ENCODE measurements at places on chromosomes 2 and 18.

- DNase-seq: peak; percentile 96
Observed at GRCh38 chr2:147843864-147844696, 749 bp upstream of the ACVR2A start.

DNA sequence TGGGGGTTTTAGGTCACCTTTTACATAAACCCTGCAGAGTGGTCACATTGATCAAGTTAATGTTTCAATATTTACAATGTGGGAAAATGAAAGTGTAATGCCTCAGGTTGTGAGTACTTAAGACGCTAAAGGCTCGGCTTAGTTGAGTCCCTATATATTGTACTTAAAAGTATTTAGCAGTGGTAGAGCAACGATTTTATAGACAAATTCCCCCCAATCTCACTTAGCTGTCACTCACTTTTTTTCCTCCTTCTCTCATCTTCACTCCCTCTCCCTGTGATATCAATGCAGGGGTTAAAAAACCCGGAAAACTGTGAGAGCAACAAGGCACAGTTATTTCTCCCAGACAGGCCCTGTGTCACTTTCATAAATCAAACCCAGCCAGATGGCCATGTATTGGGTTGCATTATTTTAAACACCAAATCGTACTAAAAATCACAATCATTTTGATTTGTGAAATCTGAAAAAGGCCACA is 5.4 kb downstream of the POU3F3 start:
- DNase-seq: no peak

- no peak for DNase-seq
Observed at GRCh38 chr18:941331-941730, 36.7 kb downstream of the ADCYAP1 start.

DNA sequence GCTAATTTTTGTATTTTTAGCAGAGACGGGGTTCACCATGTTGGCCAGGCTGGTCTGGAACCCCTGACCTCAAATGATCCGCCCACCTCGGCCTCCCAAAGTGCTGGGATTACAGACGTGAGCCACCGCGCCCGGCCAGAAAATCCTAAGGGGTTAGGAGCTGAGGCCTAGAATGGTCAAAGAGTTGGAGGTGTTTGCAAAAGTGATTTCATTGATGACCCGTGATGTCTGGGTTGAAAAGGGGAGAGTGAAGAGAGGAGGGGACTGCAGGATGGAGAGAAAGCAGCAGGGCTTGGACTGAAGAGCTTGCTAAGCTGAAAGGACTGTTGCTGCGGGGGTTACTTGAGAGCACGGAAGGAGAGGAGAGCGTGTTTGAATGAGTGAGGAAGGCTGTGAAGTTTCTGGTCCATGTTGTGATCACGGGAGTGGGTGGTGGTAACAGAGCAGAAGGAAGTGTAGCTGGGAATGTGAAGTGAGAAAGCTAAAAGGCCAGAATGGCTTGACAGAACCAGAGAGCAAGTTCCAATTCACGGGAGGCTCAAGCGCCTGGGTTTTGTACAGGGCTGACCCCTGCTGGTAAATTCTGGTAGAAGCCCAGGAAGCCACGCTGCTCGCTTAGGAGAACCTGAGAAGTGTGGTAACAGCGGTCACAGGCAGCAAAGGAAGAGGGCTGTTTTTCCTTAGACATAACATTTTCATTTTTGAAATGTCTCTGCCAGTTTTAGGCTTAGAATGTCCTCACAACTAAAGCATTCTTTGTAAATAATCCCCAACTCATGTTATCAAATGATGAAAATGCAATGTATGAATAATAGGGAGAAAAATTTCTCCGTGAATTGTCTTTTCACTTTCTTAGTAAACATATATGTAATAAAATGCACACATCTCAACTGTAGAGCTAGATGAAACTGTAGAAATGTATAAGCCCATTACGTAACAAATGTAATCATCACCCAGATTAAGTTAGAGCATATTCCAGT is 40.5 kb upstream of the ACTR2 start:
- DNase-seq: peak; percentile 84

DNA sequence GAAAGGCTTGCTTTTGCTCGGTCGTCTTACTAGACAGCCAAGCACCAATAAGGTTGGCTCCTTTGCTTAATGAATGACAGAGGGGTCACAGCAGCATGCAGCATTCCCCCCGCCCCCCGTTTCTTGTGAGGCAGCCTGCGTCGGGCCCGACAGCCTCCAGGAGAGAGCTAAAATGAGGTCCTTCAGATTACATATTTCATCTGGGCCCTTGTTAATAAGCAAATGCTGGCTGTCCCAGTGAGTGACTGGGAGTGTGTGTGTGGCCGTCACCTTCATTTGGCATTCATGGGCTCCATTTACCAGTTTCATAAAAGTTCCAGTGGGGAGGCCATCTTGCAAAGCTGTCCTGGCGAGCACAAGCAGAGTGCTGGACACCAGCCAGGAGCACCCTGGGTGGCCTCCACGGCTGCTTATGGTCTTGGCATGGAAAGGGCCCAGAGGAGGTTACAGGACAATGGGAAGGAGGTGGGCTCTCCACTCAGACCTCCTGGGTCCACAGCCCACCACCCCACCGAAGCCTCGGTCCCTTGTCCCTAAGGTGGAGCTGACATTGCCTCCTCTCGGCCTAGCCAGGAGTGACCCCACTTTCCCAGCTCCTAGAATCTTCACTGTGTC is 37.2 kb downstream of the ODC1 start:
- no peak for DNase-seq

- DNase-seq: no peak
Observed at GRCh38 chr2:149141046-149141445, 102.5 kb downstream of the LYPD6B start.

DNA sequence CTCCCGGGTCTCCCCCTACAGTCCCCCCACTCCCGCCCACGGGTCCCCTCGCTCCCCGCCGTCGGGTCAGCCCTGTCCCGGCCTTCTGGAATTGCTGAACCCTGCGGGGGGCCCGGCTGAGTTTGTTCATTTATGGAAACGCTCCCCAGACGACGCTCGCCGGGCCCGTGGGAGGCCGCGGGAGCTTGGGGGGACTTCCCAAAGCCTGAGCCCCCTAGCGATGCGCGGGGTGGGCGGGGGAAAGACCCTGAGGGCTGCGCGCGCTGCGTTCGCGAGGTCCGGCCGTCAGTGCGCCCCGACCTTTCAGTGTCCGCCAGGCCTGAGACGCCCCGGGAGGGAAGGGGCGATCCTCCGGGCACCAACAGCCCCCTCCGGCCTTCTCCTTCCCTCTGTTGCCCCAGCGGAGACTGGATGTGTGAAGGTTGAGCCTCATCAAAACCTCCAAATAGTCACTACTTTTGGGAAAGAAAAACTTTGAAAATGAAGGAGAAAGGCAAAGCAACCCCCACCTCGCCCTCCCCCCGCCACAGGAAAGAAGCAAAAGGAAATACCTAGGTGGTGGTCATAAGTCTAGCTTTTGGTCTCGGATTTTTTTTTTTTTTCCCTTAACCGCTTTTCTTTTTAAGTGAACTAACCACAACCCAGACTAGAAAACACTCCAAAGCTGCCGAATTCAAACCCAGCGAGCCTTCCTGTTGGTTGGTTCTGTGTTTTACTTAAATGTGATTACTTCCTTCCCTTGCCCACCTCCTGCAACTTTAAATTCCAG is 509 bp upstream of the CYS1 start:
- DNase-seq: peak; percentile 84

GRCh38 chr2:234003972-234004617 is 46.4 kb upstream of the SPP2 start:
- no peak for DNase-seq

DNA sequence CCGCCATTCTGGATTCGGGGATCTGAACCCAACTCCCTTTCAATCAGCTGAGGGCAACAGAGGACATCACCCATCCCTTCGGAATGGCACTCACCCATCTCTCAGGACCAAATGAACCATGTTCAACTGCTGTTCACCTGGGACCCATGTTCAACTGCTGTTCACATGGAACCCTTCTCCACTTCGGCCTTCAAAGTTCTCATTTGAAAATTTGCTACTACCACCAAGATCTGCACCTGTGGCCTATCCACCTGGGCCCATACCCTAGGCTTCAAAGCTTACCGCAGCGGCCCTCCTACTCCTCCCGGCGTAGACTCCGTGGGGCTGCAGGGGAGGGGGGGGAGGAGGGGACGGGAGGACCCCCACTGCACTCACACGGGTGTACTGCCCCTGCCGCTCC is 119.2 kb upstream of the ANKRD30BL start:
- DNase-seq: no peak

DNA sequence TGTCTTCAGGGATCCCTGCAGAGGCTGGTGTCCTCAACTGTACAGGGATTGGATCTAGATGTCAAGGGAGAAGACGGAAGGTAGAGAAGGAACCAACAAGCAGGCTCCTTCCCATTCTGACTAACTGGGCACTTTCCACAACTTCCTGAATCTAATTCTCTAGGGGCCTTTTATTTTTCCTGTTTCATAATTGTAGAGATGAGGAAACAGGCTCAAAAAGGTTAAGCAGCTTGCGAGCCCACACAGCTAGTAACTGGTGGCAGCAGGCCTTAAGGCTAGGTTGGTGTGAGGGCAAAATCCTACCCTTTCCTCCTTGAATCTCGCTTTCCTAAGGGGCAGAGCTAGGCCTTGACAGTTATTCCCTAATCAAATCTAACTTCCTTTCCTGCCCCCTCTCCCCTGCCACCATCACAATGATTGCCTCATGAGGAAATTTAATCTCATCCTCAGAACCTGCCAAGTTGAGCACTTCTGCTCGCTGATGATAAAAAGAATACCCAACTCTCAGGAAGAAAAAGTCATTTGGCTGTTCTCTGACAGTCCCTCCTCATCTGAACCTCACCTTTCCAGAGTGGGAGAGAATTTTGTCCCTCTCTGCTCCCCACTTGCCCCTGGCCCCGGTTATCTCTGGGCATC is 35.7 kb upstream of the POLE4 start:
- DNase-seq: no peak

- DNase-seq: peak; percentile 99
Observed at GRCh38 chr18:8704361-8705237, 757 bp upstream of the MTCL1 start.

GRCh38 chr2:60498127-60498815 is 55.2 kb downstream of the BCL11A start:
- no peak for DNase-seq

DNA sequence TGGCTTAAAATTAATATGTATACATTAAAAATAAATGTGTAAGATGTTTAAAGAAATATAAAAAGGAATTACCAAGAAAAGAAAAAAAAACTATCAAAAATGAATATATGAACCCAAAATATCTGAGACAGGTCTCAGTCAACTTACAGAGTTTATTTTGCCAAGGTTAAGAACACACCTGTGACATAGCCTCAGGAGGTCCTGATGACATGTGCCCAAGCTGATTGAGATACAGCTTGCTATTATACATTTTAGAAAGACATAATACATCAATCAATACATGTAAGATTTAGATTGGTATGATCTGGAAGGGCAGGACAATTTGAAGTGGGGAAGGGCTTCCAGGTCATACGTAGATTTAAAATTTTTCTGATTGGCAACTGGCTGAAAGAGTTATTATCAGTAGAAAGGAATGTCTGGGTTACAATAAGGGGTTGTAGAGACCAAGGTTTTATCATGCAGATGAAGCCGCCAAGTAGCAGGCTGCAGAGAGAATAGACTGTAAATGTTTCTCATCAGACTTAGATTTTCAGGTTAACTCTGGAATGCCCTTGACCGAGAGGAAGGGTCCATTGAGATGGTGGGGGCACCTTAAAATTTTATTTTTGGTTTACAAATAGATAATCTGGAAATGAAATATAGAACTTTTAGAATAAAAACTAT is 74.7 kb downstream of the EXOC6B start:
- DNase-seq: no peak

GRCh38 chr18:11308499-11308898 is 159.1 kb upstream of the PIEZO2 start:
- DNase-seq: no peak

DNA sequence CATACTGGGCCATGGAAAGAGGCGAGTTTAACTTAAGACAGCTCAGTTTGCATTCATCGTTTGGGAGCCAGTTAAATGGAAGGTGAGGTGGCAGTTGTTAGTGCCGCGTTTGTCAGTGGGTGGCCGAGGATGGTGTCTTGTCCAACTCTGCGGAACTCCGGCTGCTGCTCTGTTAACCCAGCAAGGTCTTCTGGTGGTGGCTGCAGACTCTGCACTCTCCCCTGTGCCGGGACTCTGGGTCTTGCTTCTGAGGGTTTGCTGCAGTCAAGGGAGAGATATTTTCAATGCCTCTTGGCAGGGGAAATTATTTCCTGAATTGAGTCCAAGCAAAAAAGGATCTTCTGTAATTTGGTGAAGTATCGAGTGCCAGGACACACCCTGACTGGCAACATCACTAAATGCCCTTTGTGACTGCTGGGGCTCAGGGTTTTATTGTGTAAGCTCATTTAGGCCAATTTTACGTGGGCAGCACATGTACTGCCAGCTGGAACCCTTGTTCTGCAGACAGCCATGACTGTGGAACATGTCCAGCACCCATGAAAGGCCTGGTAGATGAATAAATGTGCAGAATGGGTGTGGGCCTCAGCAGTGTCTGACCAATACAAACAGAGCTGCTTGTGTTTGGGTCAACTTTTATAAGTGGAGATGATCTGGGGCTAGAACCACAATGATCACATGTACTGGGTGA is 58.1 kb downstream of the IL1R2 start:
- no peak for DNase-seq

GRCh38 chr2:6167592-6168138 is 475.5 kb downstream of the SOX11 start:
- no peak for DNase-seq

DNA sequence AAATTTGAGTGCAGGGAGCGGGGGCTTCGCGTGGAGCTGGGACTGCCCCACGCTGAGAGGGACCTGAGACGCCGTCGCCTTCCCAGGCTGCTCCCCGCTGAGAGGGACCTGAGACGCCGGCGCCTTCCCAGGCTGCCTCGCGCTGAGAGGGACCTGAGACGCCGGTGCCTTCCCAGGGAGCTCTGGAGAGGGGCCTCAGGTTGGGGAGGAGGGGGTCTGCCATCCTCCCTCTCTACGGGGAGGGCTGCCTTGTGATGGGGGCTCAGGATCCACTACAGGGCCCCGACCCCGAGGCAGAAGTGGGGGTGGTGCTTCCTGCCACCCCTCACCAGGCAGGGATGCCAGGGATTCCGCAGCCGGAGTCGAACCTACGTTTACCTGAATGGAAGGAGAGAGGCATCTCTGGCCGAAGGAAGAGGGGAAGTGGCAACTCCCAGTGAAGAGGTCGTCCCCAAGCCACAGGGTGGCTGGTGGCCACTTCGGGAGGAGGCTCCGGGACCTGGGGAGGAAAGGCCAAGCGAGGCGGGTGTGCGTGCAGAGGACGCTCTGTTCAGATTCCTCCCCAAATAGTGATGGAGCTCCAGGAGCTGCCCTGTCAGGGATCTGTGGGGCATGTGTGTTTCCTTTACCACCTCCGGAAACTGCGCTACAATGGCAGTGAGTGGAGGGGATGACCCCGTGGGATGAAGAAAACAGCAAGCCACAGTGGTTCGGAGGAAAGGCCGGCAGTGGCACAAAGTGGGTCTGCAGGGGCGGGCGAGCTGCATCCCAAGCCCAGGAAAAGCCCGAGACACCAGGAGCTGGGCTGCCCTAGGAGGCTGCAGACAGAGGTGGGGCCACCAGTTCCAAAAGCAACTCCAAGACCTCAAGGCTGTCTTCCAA is 108.2 kb upstream of the CTDP1 start:
- no peak for DNase-seq

GRCh38 chr2:101114268-101114783 is 36.9 kb downstream of the TBC1D8 start:
- DNase-seq: no peak
